ENCODE measurements at places on chromosomes 1 and 21.

GRCh38 chr1:52657702-52658101 lies 24.7 kb downstream of the SHISAL2A start:
- no peak for DNase-seq

DNA sequence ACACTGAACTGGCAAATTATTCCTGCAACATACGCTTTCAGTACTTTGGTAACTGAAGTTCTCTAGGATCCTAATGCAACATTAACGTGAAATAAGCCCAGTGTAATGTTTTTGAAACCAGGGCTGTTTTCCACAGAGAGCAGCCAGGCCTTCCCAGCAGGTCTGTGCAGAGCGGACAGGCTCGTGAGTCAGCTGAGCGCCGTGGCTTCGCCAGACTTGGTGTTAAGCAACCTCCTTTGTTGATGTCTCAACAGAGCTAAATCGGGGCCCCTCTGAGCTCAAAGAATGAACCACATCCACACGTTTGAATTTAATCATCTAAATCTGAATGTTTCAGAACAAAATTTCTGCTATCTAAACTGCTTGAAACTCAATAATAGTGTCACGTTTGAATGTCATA lies 181.8 kb upstream of the FMN2 start:
- no peak for DNase-seq

DNA sequence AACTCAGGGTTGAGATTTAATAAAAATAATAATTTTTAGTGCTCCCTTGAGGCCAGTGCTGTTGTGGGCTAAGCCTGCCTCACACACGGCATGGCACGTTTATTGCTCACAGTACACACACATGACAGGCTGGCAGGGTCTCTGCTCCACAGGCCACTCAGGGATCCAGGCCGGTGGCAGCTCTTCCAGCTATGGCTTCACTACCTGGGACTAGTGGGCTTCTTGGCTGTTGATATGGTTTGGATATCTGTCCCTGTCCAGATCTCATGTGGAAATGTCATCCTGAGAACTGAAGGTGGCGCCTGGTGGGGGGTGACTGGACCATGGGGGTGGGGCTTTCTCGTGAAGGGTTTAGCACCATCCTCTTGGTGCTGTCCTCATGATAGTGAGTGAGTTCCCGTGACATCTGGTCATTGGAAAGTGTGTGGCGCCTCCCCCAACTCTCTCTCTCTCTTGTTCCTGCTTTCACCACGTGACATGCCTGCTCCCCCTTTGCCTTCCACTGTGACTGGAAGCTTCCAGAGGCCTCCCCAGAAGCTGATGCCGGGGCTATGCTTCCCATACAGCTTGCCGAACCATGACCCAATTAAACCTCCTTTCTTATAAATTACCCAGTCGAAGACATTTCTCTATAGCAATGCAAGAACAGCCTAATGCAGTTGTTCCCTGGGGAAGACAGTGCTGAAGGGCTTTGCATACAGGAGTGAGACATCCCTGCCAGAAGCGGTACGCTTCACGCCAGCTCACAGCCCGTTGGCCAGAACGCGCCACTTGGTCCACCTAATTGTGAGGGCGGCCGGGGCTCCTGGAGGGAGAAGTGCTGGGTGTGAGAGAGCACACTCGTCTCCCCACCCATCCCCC lies 226.9 kb upstream of the C1orf174 start:
- no peak for DNase-seq

- DNase-seq = no peak
These were observed 106.3 kb downstream of the HIVEP3 start for GRCh38 chr1:41812453-41812852.

- no peak for DNase-seq
These were observed 12.0 kb downstream of the MIIP start for GRCh38 chr1:12031039-12031980.

DNA sequence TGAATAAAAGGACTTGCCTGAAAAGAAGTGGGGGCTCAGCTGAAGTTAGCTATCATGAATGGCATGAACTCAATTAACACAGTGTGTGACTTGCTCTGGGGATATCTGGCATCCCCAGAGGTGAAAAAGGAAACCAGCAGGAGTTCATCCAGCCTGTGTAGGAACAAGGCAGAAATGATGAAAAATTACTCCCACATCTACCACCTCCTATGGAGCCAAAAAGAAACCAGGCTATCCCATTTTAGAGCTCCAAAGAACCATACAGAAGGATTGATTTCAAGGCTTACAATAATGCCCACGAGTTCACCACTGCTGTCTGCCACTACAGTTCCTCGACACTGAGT lies 25.3 kb downstream of the TP53BP2 start:
- no peak for DNase-seq

GRCh38 chr1:161994175-161994668 lies 29.4 kb downstream of the OLFML2B start:
- no peak for DNase-seq

GRCh38 chr1:176466514-176466913 lies 3.5 kb downstream of the PAPPA2 start:
- no peak for DNase-seq

Measured in stimulated activated naive B cell treated with anti-CD40 and anti-IgM and Interleukin-4, amounts not matched to agents 10 μg/mL and 1 μg/mL and 100 μg/mL, for 72 hours (primary cell).